Suppressor macrophage treated with lipopolysaccharide for 1 hour (primary cell): ENCODE measurements at places on chromosomes 16 and 17.

GRCh38 chr17:58312829-58313228 is 15.8 kb downstream of the TSPOAP1 start:
- no peak for DNase-seq

DNA sequence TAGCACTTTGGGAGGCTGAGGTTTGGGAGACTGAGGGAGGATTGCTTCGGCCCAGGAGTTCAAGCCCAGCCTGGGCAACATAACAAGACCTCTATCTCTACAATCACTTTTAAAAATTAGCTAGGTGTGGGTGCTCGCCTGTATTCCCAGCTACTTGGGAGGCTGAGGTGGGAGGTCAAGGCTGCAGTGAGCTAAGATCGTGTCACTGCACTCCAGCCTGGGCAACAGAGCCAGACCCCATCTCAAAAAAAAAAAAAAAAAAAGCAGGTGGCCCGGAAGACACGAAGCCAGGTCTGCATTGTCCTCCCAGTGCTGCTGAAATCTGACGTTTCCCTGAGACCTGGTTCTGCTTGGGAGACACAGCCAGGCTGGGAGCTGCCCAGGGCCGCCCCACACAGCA is 18.8 kb upstream of the TIMP2 start:
- DNase-seq: no peak

DNA sequence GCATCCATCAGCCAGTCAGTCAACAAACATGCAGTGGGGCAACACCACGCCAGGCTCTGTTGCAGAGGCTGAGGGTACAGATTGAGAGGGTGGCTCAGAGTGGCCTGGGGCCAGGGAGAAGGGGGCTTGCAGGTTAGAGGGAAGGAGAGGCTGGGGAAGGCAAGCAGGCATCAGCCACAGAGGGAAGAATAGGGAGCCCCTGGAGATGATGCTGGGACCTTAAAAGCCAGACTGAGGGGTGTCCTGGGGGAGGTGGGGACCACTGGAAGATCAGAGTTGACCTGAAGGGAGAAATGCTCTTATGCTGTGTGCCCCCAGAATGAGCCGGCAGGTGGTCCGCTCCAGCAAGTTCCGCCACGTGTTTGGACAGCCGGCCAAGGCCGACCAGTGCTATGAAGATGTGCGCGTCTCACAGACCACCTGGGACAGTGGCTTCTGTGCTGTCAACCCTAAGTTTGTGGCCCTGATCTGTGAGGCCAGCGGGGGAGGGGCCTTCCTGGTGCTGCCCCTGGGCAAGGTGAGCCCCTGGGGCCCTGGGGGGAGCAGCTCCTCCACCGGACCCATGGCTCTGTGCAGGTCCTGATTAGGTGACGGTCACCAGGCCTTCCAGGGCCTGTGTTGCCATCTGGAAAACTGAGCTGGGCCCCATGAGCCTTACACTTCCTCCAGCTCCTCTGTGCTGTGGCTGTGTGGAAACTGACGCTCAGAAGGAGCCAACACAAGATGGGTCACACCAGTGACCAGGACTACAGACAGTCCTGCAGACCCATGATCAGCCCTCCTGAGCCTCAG is 1.7 kb downstream of the CORO1A start:
- DNase-seq: peak; percentile 47

DNA sequence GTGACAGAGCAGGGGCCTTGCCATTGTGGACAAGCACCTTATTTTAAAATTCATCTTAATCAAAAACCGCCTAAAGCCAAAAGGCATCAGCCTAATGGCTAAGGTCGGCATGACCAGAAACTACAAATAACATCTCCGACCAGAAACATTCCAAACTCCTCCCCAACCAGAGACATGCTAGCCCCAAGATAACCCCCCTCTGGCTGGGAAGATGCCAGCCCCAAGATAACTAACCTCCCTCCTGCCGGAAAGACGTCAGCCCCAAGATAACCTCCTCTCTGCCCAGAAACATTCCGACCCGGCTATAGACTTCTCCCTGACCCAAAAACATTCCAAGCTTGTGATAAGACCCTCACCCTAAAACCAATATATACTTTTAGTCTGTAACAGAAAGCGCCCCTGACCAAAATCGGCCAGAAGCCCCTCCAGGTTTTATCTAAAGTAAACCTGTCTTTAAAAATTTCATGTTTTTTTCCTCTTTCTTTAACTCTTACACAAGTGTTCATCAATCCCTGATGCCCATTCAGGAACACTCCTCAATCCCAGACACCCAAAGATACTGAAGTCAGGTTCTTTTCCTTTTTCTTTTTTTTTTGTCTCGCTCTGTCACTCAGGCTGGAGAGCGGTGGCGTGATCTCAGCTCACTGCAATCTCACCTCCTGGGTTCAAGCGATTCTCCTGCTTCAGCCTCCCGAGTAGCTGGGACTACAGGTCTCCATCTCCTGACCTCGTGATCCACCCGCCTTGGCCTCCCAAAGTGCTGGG is 32.7 kb downstream of the TLE7 start:
- no peak for DNase-seq

DNA sequence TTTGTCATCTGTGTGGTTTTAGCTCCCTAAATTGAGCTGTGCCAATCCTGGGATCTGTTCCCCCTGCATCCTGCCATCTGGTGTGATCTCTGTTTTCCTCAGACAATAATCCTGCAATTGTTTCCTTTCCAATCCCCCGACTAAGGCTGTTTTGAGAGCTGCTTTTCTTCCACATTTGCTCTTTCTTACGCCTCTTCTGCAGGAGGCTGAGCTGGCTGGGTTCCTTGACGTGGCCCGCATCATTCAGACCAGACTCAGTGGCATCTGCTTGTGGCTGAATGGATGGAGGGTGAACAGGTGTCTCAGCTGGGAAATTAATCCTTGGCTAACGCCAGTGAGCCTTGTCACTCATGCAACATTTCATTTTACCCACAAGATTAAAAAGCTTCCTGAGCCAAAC is 9.8 kb upstream of the MED9 start:
- no peak for DNase-seq

- no peak for DNase-seq
Measured at GRCh38 chr17:79919164-79919585, 79.9 kb upstream of the CBX4 start.

DNA sequence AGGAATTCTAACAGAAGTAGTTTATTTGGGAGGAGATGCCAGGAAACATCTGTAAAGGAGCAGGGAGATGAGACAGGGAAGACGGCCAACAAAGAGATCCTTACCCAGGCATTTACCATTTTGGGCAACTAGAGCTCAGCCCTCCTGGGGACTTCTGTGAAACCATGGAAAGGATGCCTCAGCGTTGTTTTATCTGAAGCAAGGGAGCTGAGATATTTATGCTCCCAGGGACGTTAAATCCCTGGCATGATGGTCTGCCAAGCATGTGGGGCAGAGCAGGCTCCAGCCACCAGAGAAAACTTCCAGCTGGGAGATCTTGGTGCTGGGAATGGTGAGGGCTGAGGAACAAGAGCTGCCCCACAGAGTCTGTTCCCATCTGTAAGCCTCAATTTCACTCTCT is 114.8 kb upstream of the FOXF1 start:
- DNase-seq: no peak

GRCh38 chr16:57244463-57244766 is 644 bp upstream of the ARL2BP start:
- no peak for DNase-seq

DNA sequence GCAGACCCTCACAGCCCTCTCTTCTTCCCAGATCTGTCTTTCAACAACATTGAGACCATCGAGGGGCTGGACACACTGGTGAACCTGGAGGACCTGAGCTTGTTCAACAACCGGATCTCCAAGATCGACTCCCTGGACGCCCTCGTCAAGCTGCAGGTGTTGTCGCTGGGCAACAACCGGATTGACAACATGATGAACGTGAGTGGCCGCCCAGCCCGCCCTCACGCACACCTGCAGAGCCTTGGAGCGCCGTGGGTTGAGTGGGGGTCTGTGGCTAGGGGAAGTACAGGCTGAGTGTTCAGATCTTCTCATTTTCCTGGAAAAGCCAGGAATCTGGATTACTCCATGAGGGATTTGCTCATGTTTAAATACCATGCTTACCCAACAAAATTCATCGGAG is 15.2 kb downstream of the DRC3 start:
- no peak for DNase-seq

GRCh38 chr17:27244491-27245223 is 49.3 kb upstream of the WSB1 start:
- peak; percentile 98 for DNase-seq

DNA sequence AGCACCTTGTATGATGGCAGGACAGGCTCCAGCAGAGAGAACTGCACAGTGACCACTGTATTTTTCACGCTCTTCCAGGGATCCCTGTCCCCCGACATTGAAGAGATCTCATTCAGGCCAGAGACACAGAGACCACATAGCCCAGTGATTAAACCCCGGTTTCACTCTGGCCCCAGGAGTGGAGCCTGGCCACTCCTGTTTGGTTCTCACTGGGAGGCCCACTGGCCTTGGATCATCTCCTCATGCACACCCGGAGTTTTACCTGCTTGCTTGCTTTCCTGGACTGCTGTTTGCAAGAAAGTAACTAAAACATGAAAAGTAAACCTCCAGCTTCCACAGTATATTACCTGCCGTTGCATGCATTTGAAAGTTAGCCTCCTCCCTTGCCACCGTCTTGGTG is 13.2 kb upstream of the CLEC18C start:
- no peak for DNase-seq

DNA sequence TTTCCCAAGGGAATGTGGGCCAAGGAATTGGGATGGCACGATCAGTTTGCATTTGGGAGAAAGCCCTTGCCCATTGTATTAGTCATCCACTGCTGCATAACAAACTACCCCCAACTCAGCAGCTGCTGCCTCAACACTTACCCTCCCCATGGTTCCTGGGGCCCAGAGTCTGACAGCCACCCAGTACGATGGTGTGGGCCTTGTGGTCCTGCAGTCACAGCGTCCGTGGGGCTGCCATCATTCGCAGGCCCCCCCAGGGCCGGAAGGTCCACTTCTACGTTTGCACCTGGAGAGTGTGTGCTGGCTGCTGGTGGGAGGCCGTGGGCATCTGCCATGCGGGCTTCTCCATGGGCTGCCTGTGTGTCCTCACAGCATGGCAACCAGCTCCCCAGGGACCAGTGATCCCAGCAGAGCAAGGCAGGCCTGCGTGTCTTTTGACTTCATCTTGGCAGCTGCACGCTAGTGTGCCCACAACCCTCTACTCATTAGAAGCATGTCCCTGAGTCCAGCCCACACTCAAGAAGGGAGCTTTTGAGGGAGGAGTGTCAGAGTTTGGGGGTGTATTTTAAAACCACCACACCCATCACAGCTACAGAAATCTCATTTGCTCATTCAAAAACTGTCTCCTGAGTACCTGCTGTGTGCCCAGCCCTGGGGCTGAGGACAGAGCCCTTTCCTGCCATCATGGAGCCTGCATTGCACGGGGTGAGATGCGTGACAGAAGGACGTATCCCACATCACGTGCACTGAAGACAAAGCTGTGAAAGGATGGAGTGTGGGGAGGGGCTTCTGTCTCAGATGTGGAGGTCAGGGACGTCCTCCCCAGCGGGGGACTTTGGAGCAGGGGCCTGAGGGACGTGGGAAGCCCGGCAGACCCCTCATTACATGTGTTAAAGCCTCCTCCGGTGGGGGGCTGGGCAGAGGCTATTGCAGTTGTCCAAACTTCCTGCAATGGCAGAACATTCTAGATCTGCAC is 185.0 kb upstream of the ZNF469 start:
- DNase-seq: no peak

- DNase-seq: peak; percentile 58
Measured at GRCh38 chr17:76240461-76241203, at the start of gene RNF157. Gene RNF157, minus strand, starts transcription at chr17:76240493. Its CDS starts 253 bp downstream, at chr17:76240240.

- peak; percentile 70 for DNase-seq
Measured at GRCh38 chr16:11913425-11914079, 2.2 kb downstream of the GSPT1 start.

DNA sequence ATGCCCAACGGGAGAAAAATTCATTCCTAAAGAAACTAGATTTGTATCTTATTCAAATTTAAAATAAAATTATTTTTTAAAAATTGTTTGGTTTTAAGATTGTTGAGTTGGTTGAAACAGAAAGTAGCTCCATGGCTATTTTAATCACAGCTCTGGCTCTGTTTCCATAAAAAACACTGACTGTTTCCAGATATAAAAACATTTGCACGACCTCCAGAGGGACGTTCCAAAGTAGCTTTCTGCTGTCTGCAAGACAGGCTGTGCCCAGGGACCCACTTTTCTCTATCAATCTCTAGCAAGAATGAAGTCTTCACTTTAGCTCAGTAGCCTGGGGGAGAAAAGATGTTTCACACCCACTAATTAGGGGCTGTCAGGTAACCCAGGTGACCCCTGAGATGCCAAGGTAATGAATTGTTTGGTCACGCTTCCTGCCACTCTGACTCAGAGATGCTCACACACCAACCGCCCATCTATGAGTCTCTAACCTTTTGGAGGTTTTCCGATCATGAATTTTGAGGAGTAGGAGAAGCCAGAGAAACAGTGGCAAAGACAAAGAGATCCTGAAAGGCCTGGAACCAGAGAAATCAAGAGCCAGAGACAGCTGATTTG is 220.1 kb upstream of the SOX9 start:
- DNase-seq: no peak

GRCh38 chr17:27993723-27994310 is 48.7 kb upstream of the NLK start:
- no peak for DNase-seq

- no peak for DNase-seq
Measured at GRCh38 chr16:56594292-56594619, 4.9 kb downstream of the MT3 start.

GRCh38 chr17:64262198-64262999 is 661 bp downstream of the TEX2 start:
- peak; percentile 42 for DNase-seq

DNA sequence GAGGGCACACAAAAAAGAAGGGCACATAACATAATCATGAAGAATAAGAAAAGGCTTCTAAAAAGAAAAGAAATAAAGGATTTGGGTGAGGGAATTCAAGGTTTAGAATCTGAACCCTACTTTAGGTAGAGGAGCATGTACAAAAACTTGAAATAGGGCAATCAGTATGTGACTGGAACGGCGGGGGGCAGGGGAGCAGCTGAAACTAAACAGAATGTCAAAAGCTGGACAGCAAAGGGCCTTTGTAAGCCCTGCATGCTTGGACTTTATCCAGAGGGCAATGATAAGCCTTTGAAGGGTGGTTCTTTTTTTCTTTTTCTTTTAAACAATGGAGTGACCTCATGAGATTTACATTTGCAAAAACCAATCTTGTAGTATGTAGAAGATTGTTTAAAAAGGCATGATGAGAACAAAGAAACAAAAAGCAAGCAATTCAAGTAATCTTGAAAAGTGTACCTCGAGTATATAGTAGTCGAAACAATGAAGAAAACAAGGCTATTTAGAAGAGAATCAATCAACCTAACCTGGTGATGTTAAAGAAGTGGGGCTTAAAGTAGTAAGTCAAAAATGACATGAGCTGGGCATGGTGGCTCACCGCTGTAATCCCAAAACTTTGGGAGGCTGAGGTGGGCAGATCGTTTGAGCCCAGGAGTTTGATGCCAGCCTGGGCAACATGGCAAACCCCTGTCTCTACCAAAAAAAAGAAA is 46.7 kb upstream of the ANKFY1 start:
- DNase-seq: no peak

GRCh38 chr17:62724398-62725146 is 83.5 kb downstream of the MARCHF10 start:
- peak; percentile 83 for DNase-seq

GRCh38 chr16:1427473-1428461 is 3.1 kb upstream of the PERCC1 start:
- no peak for DNase-seq

GRCh38 chr16:87432330-87432915 is 40.3 kb downstream of the MAP1LC3B start:
- DNase-seq: no peak
